ENCODE measurements at places on chromosomes 2 and 18.

DNA sequence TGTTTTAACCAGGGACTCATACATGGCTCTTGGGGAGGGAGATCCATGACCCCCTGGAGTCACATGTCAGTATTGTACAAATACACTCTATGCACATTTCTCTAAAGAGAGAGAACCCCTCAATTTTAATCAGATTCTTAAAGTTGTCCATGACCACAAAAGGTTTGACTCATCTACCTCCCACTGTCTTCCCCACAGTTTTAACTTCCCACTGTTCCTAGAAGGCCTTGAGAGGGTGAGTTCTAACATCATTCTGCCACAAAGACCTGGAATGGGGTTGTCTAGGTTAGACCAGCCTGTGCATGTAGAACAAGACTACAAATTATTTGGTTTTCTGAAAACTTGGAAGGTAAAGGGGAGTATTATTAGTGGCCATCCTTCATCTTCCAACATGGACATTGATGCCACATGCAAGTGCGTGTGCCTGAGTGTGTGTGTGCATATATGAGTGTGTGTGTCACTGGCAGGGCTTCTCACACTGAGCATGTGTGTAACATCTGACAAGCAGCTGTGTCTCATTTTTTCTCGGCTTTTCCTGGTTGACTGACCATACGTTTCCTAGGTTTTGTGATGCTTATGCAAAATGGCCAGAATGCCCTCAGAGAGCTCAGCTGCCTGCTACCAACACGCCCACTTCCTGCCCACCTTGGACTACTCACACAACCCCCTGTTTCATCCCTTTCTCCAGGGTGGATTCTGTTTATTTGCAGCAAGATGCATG, 94.6 kb upstream of the LGALSL start:
- DNase-seq: no peak

- no peak for DNase-seq
Observed at GRCh38 chr18:53747210-53747609, 477.3 kb downstream of the MBD2 start.

DNA sequence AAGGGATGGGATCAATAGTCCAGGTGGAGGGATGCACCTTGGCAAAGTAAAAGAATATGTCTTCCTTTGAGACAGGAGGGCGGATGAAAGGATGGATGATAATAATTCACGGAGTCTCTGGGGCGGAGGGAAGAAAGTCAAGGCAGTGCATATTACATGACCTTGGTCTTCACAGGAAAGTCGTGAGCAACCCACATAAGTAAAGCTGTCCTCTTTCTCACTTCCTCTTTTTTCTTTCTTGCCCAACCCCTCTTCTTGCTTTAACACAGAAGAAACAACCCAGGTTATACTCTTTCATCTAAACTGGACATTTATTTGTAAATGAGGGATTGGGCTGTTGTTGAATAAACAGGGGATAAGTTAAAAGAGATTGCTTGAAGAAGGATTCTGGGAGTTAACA, 168.7 kb upstream of the SKOR2 start:
- no peak for DNase-seq

- DNase-seq: peak; percentile 22
Observed at GRCh38 chr2:10036095-10036884, 7.1 kb upstream of the KLF11 start.

GRCh38 chr2:62114564-62114963, 81.4 kb upstream of the B3GNT2 start:
- no peak for DNase-seq

GRCh38 chr2:136378712-136379595, 261.0 kb upstream of the CXCR4 start:
- peak; percentile 60 for DNase-seq

DNA sequence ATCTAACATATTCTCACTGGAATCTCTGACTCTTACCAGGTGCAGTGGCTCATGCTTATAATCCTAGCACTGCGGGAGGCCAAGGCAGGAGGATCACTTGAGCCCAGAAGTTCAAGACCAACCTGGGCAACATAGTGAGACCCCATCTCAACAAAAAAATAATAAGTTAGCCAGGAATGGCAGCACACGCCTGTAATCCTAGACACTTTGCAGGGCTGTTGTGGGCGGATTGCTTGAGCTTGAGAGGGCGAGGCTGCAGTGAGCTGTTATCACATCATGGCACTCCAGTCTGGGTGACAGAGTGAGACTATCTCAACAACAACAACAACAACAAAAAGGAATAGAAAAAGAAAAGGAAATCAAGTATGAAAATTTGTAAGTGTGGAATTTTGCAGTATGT, 306.5 kb upstream of the CYP26B1 start:
- no peak for DNase-seq

DNA sequence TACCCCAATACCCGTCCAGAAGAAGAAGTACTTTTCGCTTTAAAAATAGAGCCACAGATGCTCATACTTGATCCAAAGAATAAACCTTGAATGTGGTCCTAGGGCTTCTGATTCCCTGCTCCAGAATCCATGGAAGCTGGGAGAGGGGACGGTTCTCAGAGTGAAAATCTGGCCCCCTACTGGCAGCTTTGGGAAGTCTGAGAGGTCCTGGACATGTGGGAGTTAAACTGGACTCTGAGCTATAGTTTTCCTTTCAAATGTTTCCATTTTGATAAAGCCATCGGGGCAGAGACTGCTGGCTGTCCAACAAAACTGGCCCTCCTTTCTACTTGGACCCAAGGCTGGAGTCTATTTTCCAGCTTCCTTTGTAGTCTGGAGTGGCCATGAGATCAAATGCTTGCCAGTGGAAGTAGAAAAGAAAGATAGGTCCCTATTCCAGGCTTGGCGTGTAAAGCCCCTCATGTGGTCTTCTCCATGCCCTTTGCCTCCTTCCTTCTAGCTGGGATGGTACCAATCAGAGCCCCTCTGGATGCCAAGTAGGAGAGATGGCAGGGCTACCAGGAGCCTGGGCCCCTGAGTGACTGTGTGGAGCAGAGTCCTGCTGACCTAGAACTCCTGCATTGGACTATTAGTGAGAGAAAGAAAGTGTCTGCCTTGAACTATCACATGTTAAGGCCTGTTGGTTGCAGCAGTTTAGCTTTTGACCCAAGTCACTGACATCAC, 37.7 kb upstream of the TBC1D8 start:
- no peak for DNase-seq

- no peak for DNase-seq
Observed at GRCh38 chr2:10475811-10476660, 27.9 kb upstream of the ODC1 start.

- no peak for DNase-seq
Observed at GRCh38 chr2:210795506-210795905, 239.1 kb downstream of the CPS1 start.

DNA sequence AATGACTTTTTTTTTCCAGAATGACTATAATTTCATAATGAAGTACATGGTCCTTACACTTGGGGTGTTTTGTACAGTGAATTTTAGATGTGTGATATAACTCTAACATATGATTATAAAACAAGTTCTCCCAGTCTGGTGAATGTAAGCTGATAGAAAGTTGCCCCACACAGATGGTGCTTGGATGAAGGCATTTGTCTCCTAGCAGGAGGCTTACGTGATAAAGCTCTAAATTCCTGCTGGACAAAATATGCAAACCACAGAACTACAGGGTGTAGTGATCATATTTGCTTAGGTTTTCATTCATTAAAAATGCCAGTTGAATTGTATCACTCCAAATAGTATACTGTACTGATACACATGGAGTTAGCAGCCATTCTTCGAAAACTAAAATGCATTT, 85.5 kb downstream of the DSC3 start:
- no peak for DNase-seq

DNA sequence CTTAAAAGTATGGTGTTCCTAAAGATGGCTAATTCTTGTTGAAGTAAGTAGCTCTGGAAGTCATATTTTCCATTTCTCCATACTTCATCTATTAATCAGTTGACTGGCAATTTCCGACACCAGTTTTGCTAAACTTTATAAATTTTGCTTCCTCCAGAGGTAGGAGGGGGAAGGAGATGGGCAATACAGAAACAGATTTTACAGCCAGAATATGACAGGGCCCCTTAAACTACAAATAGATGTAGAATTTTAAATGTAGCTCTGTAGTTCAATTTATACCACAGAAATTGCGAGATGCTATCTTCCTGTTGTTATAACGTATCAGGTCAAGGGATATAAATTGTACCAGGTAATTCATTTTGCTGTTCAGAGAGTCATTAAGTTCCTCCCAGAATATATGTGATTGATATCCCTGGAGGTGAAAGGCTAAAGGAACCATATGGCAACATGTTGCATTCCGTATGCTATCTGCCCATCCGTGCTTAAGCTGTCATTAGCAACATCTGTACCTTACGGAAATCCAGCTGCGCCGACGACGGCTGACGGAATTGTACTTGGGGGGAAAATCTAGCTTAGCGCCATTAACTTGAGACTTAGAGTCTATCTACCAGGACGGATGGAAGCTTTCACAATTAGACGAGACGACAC, 8.4 kb upstream of the NR4A2 start:
- DNase-seq: no peak
